ENCODE measurements at places on chromosomes 6 and 20.

DNA sequence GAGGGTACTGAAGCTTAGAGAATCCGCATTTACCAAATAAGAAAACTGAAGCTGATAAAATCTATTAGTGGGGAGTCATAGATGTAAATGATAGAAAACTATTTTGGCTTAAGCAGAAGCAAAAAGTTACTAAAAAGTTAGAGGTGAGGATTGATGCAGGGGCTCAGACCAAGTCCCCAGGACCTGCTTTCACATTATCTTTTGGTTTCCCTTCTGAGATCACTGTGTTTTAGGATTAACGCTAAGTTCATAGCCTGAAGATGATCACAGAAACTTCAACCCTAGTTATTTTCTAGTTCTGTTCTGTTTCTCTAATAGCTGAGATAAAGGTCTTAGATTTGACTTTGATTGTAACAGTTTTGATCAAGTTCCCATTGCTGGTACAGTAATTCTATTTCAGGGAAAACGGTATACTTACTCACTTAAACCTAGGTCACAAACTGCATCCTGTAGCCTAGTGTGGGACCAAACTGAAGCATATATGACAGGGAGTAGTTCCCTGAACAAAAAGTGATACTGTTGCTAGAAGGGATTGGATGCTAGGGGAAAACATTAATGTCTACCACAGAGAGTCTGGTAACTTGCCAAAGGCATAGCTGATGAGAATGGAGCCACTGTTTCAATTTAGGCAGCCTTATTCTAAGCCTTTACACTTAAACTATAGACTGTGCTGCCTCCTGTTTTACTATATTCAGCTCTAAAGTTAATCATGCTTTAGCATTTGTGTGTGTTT is 13.1 kb downstream of the CYB5R4 start:
- no peak for DNase-seq

DNA sequence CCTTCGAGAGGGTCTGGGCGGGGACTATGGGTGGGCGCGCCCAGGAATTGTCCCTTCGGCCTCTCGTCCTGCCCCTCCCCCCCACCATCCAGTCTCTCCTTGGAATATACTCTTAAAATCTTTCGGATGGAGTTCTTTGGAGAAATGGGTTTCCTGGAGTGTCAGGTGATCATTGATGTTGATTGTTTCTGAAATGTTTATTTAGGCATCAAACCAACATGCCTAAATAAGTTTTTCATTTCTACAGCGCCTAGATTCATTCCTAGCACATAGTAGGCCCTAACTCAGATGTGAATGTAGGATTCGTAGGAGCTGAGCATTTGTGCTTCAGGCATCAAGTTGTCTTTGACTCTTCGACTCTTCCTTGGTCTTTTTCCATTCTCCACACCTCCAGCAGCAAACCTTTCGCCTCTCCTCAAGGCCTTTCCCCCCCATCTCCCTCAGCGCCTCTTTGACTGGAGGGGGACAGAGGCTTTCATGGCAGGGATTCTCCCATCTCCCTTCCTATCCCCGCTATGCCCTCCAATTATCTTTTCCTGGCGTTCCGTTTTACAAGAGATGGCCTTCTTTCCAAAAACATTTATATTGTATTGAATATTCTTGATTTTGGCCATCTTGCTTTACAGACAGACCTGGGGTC is 610 bp downstream of the CASP8AP2 start:
- DNase-seq = no peak

- no peak for DNase-seq
Measured at GRCh38 chr20:48532028-48532427, 295.8 kb downstream of the PREX1 start.

DNA sequence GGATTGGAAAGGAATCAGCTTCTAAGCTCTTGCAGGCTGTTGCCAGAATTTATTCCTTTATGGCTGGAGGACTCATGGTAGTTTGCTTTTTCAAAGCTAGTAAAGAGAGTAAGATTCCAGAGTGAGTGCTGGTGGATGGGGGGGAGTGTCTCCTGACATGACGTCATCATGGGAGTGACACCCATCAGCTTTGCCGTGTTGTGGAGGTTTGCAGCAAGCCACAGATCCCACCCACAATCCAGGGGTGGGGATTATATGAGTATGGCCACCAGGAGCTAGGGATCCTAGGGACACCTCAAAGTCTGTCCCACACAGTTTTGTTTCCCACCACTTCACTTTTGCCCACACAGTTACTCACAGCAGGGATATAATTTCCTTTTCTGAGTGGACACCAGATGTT is 28.7 kb upstream of the PMEPA1 start:
- DNase-seq = no peak

- DNase-seq = no peak
Measured at GRCh38 chr6:36095497-36096391, 34.6 kb upstream of the MAPK13 start.

DNA sequence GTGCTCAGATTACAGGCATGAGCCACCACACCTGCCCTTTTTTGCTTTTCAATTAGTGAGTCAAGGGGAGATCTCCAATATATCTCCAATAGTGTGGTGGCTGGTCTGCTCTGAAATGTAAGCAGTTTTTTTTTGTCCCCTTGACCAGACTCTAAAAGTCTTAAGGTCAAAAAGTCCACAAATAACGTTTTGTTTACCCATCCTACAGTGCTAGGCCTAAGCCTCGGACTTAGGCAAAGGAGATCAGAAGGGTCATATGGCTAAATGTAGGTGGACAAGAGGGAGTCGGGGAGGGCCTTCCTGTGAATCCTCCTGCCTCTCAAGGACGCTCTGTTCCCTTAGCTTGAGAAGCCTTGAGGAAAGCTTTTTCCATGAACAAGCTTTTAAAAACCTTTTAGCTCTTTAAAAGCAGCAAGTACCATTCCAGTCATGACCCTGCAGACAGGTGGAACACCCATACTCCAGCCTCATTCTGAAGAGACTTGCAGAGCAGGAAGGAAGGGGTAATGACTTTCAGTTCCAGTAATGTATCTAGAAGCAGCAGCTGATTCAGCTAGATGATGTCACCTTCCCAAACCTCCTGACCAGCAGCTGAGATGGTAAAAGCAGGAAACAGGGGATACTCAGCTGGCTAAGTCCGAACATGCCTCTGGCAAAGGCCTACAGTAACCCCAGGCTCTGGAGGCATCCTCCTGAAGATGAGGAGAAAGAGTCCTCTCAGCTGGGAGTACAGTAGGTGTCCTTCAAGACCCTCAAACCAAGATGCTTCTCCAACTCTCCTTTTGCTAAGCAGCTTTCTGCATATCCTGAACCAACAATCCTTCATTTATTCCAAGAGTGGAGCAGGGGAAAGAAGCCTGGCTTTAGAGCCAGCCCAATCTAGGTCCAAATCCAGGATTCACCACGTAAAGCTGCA is 23.6 kb downstream of the BCL2L1 start:
- DNase-seq = no peak

DNA sequence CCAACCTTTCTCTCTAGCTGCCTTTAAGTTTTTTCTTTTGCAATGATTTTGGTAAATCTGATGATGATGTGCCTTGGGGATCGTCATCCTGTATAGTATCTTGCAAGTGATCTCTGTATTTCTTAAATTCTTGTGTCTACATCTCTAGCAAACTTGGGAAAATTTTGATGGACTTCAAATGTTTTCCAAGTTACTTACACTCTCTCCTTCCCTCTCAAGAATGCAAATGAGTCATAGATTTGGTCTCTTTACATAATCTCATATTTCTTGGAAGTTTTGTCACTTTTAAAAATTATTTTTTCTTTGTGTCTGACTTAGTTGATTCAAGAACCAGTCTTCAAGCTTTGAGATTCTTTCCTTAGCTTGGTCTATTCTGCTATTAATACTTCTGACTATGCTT is 176.4 kb downstream of the TBC1D32 start:
- no peak for DNase-seq

DNA sequence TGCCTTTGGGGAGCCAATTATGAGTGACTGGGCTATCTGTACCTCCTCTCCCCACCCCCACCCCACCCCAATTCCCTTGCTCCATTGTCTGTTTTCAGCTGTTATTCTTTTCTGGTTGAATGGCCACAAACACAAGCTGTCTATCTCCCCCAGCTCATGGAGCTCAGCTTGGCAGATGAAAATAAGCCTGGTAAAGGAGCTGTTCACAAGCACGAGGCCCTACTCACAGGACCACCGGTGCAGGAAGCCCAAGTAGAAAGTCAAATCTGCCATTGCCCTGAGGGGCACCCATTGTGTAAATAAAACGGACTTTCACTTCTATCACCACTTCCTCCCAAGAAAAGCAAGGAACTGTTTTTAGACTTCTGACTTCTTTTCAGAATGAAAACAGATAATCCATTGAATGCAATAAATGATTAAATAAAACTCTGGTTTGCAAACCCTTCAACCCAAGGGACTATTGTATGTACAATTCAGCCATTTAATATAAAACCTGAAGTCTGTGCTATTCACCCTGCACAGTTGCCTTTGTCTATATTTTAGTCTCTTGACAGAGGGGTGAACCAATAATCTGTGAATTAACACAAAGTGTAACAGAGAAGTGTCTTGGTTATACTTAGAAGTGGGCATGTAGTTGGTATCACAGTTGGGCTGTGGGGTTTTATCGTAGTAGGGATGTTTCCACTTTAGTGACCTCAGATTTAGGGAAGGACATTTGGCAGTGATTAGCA is 27.7 kb downstream of the RIPOR2 start:
- DNase-seq = no peak

GRCh38 chr6:138957484-138957883 is 30.6 kb downstream of the REPS1 start:
- no peak for DNase-seq

GRCh38 chr20:61387204-61387953 is 135.3 kb downstream of the CDH4 start:
- DNase-seq = no peak

GRCh38 chr6:109472132-109472995 is 10.7 kb downstream of the ZBTB24 start:
- no peak for DNase-seq

DNA sequence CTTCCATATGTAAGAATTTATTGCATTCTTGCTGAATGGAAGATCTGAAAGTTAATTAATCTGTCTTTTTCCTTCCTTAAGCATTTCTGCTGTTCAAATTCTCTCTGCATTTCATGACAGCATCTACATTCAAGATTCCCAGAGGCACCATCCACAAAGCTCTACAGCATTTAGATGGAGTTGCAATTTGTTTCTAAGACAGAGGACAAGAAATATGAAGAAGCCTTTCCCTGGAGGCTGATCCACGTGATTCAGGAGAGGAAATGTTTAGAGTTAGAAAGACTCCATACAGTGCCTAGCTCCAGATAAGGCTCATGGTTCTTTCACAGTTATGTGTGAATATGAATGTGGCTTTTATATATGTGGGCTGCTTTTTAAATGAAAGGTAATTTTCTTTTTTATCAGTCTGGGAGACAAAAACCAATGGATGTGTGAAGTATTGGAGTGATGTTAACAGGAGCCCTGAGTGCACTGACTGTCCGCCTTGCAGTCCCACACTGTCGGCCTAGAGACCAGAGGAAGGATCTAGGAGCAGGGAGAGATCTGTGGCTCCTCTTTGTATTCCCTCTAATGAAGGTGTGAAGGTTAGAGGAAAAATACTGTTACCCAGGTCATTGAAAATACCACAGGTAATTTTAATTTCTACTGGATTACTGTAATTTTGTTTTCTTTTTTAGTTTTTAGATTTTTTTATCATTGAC is 686.6 kb upstream of the GJE1 start:
- no peak for DNase-seq

DNA sequence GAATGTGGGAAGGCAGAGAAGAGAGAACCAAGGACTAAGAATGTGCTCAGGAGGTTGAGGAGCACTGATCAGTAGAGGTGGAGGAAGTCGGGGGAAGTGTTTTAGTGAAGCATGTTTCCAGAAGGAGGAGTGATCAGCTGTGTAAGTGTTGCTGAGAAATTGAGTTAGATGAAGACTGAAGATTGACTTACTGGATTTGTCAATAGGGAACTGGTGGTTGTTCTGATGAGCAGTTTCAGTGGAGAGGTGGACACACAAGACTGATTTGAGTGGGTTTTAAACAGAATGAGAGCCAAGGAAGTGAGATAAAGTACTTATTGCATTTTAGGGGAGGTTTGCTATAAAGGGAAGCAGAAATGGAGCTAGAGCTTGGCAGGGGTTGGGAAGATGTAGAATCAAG is 182.6 kb downstream of the CDKAL1 start:
- no peak for DNase-seq

DNA sequence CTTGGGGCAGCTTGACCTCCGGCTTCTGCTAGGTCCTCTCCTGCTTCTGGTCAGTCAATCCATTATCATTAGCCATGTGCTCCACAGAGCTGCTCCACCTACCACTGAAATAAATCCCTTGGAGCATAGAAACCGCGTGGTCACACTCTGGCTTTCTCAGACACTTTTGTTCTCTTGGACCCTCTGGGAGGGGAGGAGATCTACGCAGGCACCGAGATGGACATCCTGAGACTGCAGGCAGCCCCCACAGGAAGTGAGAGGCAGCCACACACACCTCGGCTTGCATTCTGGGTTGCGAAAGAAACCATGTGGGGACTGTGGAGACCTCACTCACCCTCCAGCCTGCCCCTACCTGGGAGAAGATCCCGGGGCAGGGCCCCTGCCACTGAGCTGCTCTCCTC is 79.5 kb downstream of the FYN start:
- DNase-seq = peak; percentile 75

DNA sequence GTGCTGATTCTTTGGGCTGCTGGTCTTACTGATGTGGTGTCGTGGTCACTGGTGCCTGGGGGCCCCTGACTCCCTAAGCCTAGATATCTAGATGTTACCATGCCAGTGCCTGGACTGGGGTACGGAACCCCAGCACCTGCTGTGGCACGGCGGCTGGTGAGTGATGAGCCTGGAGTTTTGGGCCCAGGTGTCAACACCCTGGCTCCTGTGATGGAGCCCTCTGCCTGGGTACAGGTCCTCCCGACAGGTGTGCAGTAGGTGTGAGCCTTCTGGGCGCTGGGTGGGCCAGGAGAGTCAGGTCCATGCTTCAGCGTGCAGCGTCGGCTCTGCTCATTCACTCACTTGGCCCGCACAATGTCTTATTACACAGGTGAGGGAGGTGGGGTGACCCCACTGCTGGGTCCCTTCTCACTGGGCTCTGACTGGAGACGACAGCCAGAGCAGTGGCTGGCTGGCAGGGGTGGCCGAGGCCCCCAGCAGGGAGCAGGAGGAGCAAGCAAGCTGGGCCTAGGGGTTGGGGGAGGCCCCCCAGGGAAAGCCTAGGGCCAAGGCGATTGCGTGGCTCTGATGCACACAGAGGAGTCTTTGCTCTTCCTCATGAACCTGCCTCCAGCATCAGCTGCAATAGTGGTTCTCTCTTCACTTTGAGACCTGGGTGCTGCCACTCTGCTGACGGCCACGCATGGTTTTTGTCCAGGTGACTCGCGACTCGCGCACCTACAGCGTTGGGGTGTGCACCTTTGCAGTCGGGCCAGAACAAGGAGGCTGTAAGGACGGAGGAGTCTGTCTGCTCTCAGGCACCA is 42.5 kb upstream of the SLC22A1 start:
- no peak for DNase-seq

Data from CD4-positive, alpha-beta T cell treated with Interleukin-17A for 1 hour (primary cell).